ENCODE measurements at places on chromosomes 12 and 14.
A peak's percentile ranks its signal among the peaks of the same experiment; 100 is the strongest.

- DNase-seq: no peak
- peaks cover 3% of the 10 kb centered on the region for H3K36me3 ChIP-seq
- H3K27me3 ChIP-seq: no peaks in the 10 kb centered on the region
Observed at GRCh38 chr14:50647282-50647681, 20.8 kb downstream of the SAV1 start.

DNA sequence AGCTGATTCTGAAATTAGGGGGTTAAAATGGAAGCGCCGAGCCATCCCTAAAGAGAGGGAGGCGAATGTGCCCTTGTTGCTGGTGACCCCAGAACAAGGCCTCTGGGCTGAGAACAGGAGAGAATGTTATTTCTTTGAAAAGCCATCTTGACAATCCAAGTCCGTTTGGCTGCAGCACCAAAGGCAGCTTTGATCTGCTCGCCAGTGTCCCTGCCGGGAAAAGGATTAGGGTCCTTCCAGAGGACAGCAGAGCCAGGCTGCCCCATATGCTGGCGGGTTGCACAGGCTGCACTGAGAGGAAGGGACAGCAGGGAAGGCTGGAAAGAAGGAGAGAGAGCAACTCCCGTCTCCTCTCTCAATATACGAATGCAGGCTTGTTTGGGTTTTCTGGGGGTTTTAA lies 141.7 kb downstream of the TMEM132C start:
- H3K4me3 ChIP-seq: no peak overlapping the region
- H3K27me3 ChIP-seq: no peaks in the 10 kb centered on the region

DNA sequence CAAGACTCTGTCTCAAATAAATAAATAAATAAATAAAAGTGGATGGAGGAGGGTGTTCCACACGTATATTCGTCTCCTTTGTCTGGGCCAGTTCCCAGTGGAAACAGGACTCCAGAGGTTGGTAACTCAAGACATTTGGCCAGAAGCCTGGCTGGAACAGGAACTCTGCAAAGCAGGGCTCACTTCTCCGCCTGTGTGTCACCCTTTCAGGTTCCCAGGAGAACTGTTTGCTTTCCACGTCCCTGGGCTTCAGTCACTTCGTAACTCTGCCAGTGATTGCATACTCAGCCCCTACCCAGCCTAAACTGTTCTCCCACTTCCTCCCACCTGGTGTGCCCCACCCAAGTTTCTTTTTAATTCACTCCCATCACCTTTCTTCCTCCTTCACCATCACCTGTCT lies 7.0 kb upstream of the UBE2N start:
- DNase-seq: no peak
- H3K4me3 ChIP-seq: peak overlapping the region; percentile 28
- no peaks in the 10 kb centered on the region for H3K36me3 ChIP-seq

DNA sequence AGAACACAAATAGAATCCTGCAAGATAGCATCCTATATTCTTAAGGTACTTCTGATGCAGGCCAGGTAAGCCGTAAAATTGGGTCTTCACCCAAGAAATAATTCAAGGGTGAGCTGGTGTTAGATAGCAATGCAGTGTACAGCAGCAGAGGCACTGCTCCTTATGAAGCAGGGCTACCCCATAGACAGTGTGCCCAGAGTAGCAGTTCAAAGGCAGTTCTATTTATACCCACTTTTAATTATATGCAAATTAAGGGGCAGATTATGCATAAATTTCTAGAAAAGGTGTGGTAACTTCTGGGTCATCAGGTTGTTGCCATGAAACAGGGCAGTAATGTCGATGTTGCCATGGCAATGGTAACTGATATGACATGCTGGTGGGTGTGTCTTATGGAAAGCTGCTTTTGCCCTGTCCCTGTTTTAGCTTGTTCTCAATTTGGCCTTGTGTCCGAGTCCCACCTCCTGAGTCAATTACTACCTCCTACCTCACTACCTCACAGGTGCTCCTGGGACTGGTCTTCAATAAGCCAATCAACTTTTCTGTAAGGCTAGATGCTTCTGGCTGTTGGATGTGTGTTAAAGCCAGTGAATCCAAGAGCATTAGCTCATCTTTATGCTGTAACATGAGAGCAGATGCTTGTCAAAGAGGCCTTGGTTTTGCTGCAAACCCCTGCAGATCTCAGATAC lies 61.0 kb downstream of the PPM1A start:
- H3K36me3 ChIP-seq: no peaks in the 10 kb centered on the region
- H3K27ac ChIP-seq: no peak overlapping the region
- no peak overlapping the region for H3K4me3 ChIP-seq

GRCh38 chr14:77276295-77276935 lies 5.4 kb upstream of the NGB start:
- H3K36me3 ChIP-seq: peaks cover 2% of the 10 kb centered on the region
- H3K4me3 ChIP-seq: no peak overlapping the region
- peaks cover 15% of the 10 kb centered on the region for H3K27me3 ChIP-seq
- no peak overlapping the region for H3K27ac ChIP-seq
- no peaks in the 10 kb centered on the region for H3K4me1 ChIP-seq
- DNase-seq: no peak

- H3K36me3 ChIP-seq: no peaks in the 10 kb centered on the region
- no peaks in the 10 kb centered on the region for H3K4me1 ChIP-seq
- DNase-seq: no peak
- H3K27ac ChIP-seq: no peak overlapping the region
- H3K27me3 ChIP-seq: peaks cover 7% of the 10 kb centered on the region
Observed at GRCh38 chr14:92922155-92922735, 705 bp upstream of the CHGA start.

DNA sequence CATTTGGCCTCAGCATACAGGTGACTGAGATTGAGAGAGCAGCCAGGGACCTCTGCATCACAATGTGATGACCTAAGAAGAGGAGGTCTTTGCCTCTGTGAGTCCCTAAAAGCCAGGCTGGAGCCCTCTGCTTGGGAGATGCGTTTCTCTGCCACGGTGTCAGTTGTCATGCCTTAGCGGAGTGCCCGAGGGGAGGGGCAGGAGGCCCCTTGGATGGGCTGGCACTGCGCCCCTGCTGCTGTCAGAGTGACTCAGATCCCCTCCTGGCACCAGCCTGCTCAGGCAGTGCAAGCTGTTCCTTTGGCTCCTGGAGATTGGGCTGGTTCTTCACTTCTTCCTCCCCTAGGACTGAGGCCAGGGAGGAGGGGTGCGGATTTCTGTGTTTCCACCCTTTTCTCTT lies 64.9 kb upstream of the KCNA5 start:
- no peak for DNase-seq
- H3K27ac ChIP-seq: no peak overlapping the region
- no peaks in the 10 kb centered on the region for H3K4me1 ChIP-seq
- no peaks in the 10 kb centered on the region for H3K36me3 ChIP-seq
- no peak overlapping the region for H3K4me3 ChIP-seq

- no peak for DNase-seq
- no peaks in the 10 kb centered on the region for H3K36me3 ChIP-seq
- H3K27me3 ChIP-seq: peaks cover 8% of the 10 kb centered on the region
- no peak overlapping the region for H3K27ac ChIP-seq
Observed at GRCh38 chr14:104895207-104895785, 29.4 kb upstream of the PLD4 start.

DNA sequence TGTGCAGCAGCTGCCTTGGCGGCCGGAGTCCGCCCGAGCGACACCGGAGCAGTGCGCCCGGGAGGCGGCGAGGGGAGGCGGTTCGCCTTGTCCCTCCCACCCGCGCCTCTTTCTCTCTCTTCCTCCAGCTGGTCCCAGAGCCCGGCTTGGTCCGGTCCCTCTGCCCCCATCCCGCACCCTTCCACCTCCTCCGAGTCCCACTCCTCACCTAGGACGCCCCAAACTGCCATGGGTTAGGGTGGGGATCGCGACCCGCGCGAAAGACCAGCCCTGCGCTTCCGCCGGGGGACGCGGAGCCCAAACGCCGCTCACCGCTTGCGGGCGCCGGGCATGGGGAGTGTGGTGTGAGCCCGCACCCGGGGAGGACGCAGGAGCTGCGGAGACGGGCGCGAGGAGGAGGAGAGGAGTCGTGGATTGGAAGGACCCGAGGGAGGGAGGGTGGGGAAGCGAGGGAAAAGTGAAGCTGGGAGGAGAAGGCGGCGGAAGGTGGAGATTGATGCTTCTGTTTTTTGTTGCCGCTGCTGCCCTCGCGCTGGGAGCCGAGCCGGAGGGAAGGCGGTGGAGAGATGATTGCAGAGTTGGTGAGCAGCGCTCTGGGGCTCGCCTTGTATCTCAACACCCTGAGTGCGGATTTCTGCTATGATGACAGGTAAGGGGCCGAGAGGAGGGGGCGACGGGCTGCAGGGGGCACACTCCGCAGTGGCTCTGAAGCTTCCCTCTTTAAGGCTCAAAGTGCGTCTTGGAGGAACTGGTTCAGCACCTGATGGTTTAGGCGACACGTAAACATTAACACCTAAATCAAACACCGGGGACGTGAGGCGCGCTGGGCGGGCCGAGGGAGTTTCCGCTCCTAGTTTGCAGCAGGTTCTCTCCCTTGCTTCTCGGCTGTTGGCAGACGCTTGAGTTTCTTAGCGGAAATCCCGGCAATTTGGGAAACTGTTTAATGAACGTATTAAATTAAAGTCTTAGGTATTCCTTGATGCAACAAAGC lies 610 bp downstream of the TMTC2 start:
- peaks cover 10% of the 10 kb centered on the region for H3K27me3 ChIP-seq
- H3K4me3 ChIP-seq: peak overlapping the region; percentile 92
- H3K4me1 ChIP-seq: peaks cover 40% of the 10 kb centered on the region
- DNase-seq: peak; percentile 52
- peak overlapping the region; percentile 92 for H3K27ac ChIP-seq

GRCh38 chr12:21677622-21678277 lies 20.1 kb upstream of the LDHB start:
- H3K27me3 ChIP-seq: peaks cover 8% of the 10 kb centered on the region
- H3K4me3 ChIP-seq: no peak overlapping the region
- H3K27ac ChIP-seq: no peak overlapping the region
- H3K4me1 ChIP-seq: peaks cover 28% of the 10 kb centered on the region
- H3K36me3 ChIP-seq: no peaks in the 10 kb centered on the region
